ENCODE measurements at places on chromosomes 5 and 9.

GRCh38 chr9:98316445-98317133, 61.1 kb upstream of the TBC1D2 start:
- DNase-seq = no peak

GRCh38 chr9:92968081-92968480, 20.8 kb downstream of the FGD3 start:
- no peak for DNase-seq

DNA sequence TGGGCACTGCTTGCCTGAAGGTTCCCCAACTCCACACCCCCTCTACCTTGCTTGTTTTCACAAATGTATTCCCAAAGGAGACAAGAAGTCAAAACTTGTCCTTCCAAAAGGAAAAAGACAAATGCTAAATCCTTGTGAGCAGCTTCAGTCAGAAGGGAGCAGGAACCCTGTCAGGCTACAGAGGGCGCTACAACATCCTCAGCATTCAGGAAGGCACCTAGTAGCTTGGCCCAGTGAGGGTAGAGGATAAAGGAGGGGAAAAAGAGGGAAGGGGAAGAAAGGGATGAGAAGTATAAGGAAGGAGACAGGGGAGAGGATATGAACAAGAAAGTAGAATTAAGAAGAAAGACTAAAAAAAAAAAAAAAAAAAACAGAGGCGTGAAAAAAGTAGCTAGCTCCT, 97.5 kb downstream of the MLLT3 start:
- no peak for DNase-seq

- DNase-seq = no peak
Measured at GRCh38 chr9:129027224-129027684, 877 bp downstream of the SH3GLB2 start.

- DNase-seq = peak; percentile 7
Measured at GRCh38 chr9:82404196-82404870, 415.8 kb downstream of the SPATA31D1 start.

- DNase-seq = no peak
Measured at GRCh38 chr5:101811466-101811865, 484.6 kb downstream of the SLCO4C1 start.

GRCh38 chr9:132881826-132882225, 3.1 kb downstream of the SPACA9 start:
- DNase-seq = no peak

DNA sequence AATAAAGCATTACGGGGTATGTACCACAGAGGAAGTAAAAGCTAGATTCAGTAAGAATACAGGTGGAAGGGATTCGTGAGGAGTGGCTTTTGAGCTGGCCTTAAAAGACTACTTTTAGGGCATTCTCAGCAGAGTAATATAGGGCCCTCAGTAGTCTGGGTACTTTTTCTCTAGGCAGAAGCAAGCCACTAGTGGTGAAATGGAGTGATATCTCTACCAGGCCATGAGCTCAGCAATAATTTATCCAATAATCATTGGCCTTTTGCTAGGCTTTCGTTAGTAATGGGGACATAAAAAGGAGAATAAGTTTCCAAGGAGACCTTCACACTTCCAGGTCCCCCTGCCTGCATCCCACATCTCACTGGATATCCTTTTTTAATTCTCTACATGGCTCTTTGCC, 1.7 kb downstream of the POLR3G start:
- DNase-seq = no peak

Data from stromal cell of bone marrow (primary cell).